Stimulated activated CD4-positive, alpha-beta T cell treated with anti-CD3 and anti-CD28 coated beads, Interleukin-1b, Interleukin-23, amount 100 ng/mL, for 24 hours (primary cell): ENCODE measurements at places on chromosomes 4 and X.

- no peak for DNase-seq
These were observed 88.9 kb downstream of the CC2D2A start for GRCh38 chr4:15558561-15558960.

DNA sequence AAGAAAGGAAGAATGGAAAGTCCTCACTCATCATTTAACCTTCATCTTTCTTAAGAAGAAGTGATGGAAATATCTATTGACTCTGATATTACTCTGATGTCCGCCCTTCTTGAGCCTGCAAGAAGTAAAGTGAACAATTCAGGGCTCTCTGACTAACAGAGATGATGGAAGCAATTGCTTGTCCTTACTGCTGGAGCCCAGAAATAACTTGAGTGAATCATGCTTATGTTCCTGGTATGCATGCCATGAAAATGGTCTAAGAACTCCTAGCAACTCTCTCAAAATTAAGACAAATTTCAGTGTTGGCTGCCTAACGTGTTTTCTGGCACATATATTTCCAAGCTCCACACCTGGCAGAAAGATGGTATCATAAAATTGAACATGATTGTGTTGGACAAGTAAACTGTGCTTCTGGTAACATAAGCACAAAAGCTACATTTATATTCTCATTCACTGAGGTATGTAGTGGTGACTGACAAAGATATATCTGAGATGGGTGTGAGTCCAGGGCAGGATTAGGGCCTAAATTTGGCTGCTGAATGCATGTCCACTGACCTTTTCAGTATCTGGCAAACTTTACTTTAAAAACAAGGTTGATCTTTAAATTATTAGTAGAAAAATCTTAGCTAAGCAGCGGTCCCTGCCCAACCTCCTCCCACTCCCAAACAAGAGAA is 109.2 kb upstream of the OTUD4 start:
- DNase-seq: no peak

DNA sequence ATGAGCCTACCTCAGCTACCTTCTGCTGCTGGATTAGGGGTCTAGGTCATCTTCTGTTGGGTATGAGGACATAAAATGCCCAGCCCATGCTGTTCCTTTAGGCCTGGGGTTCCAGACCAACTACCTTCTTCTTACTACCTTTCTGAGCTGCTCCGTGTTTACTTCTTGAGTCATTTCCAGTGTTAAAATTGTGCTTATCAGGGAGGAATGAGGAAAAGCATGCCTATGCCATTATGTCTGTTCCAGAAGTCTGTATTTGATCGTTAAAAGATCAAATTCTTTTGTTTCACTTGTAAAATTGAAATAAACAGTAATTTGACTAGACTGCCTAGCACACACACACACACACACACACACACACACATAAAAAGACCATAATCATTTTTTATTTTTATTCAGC is 1912.7 kb upstream of the TENM3 start:
- no peak for DNase-seq

DNA sequence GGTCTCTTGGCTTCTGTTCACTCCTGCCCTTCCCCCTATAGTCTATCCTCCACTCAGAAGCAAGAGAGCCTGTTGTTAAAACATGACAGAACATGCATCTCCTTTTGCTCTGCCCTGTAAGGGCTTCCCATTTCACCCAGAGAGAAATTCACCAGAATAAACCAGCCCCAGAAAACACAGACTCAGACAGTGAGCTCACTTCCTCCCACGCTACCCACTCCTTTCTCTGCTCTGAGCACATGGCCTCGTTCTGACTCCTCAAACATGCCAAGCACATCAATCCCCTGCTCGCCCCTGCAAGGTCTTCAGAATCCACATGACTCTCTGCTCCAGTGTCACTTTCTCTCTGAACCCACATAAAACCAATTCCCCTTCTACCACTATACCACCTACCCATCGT is 50.4 kb downstream of the MID1 start:
- no peak for DNase-seq

DNA sequence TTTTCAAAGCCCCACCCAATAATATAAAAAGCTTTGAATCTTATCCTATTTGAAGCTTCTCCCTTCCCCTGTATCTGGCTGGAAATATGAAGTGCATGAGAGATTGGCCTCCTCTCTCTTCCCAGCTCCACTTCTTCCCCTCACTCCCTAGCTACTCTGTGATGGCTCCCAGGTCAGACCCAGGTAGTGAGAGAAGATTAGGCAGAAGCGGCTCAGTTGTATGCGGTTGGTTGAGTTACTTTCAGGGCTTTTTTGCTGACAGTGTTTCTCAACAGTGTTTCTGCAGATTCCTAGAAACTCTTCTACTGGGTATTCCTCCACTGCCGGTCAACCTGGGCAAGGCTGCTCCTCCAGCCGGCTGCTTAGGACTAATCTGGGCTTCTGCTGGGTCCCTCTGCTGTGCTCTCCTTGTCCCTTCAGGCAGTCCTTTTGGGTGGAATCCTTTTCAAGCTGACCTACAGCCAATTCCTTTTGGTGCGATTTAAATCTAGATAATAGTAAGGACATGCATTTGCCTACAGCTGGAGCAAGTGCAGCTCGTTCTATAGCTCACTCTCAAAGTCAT is 87.4 kb upstream of the SLC7A11 start:
- DNase-seq: no peak

DNA sequence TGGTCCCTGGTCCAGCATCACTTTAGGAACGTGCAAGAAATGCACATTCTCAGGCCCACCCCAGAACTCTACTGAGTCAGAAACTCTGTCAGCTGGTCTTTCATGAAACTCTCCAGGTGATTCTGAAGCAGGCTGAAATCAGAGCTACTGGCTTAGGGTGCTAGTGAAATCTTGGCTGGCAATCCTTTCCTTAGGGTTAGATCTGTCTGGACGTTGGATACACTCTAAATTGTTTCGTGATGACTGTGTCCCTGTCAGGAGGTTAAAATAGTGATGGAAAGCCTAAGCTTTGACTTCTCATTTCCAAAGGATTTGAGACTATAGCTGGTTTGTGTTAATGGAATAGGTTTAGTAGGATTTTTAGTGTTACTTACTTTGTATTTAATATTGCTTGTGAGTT is 99.1 kb downstream of the ARHGAP10 start:
- DNase-seq: no peak

GRCh38 chr4:136650541-136651277 is 881.6 kb downstream of the PCDH18 start:
- DNase-seq: no peak

- no peak for DNase-seq
These were observed 173.9 kb upstream of the PPARGC1A start for GRCh38 chr4:24063731-24064130.

GRCh38 chr4:104393655-104394324 is 100.9 kb downstream of the CXXC4 start:
- DNase-seq: no peak

GRCh38 chr4:150001815-150002214 is 76.4 kb upstream of the DCLK2 start:
- no peak for DNase-seq

DNA sequence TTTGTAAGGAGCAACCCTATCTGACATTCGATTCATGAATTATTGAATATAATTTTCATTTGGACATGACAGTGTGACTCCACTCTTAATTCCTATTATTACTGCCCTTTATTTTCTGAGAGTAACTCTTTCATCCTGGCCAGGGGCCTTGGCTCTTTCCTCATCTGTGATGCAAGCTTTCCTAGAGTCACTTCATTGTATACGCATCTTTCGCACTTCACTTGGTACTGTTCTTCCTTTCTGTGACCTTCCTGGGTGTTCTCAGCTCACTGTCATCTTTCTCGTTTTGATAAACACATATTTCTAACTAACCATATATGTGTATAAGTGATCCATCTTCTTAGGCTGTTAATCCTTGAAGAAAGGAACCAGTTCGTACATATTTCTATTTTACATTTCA is 160.3 kb downstream of the PDGFC start:
- no peak for DNase-seq

DNA sequence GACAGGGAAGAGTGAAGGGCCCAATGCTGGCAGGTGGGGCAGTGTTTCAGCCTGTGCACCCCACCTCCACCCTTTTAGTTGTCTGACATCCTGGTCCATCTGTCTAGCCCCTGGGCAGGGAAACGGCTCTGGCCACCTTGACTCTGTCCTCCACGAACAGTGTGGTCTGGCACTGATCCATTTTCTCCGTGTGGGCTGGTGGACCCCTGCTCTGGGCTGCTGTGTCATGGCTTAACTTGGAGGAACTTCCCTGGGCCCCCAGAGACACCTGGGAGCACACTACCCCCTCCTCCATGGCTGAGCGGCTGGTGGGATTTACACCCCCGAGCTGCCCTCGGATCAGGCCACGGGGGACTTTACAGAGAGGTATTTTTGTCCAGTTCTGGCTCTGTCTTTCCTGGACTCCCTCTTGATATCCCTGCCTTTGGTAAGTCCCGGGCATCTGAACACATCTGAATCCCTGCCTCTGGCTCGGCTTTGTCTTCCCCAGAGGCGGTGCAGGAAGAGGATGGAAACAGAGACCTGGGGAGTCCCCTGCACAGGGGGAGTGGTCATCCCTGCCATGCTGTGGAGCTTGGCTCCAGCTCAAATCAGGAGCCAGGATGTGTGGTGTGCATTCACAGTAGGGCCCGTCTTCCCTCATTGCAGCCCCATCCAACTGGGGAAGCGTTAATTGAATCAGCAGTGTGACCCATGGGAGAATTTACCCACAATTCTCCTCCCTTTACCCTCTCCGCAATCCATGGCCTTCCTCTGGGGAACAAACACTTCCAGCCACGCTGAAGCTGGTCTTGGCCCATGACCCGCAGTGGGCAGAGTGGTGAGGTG is 6.3 kb upstream of the NKX1-1 start:
- no peak for DNase-seq

- no peak for DNase-seq
These were observed 738 bp upstream of the TSPAN5 start for GRCh38 chr4:98659106-98659592.

DNA sequence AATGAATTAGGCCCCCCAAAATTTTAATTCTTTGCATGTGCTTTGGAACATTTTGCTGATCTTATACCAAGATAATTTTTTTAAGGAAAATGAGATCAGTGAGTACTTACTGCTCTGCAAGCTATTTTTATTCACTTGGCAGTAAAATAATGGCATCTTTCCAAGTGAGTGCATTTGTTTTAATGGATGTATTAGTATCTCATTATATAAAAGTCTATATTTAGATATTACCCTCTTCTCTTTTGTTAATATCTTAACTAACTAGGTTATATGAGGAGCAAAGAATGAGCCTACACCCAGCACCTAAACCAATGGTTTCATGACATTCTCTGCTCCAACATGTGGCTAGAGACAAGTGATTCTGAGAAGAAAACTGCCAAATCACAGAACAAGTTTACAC is 21.1 kb upstream of the ARAF start:
- no peak for DNase-seq

GRCh38 chrX:39418731-39419638 is 617.7 kb downstream of the MID1IP1 start:
- no peak for DNase-seq

DNA sequence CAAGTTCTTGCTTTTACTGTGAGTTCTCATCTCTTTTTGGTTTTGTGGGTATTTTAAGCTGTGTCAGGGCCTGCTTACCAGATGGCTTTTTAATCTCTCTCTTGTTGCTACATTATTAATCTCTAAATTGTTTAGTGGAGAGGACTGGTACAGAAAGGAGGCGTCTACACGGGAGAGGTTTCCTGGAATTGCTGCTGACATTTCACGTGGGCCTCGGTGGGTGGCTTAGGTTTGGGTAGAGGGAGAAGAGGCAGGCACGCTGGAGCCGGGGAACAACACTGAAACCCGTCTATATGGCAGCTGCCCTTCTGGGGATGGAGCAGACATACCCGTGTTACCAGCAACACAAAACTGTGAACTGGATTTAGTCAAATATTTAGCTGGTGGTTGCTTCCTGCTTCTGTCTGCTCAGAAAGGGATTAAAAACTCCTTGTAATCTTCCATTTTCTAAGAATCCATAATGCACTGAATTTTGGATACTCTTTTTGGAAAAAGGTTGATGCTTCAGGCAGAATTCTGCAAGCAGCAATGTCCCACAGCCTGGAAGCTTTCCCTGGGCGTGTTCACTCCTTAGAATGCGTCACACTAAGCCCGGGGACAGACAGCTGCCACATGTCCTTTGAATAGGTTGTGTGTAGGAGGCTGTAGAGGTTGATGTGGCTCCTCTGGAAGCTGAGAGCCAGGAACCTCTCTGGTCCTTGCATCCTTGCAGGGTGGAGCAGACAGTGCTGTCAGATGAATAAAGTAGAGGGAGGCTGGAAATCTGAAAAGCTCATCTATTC is 199.8 kb upstream of the GATB start:
- no peak for DNase-seq

DNA sequence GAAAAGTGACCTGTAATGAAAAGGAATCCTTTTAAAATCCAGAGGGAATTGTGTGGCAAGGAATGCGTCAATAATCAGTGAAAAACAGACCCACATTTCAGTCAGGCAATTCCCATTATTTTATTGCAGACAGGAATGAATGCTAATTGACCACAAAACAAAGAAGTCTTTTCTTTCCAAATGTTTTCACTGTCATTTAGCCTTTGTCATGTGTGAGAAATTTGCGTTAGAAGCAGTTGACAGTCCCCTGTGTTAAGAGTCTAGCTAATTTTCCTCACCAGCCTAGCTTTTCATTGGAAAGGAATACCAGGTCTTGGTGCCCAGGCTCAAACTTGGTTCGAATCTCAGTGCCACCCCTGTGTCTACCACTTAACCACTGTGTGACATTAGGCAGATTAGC is 83.4 kb downstream of the KIT start:
- DNase-seq: no peak

GRCh38 chr4:15149839-15150592 is 147.7 kb downstream of the CPEB2 start:
- no peak for DNase-seq

- peak; percentile 12 for DNase-seq
These were observed 43.7 kb downstream of the OTOP1 start for GRCh38 chr4:4182835-4183568.

DNA sequence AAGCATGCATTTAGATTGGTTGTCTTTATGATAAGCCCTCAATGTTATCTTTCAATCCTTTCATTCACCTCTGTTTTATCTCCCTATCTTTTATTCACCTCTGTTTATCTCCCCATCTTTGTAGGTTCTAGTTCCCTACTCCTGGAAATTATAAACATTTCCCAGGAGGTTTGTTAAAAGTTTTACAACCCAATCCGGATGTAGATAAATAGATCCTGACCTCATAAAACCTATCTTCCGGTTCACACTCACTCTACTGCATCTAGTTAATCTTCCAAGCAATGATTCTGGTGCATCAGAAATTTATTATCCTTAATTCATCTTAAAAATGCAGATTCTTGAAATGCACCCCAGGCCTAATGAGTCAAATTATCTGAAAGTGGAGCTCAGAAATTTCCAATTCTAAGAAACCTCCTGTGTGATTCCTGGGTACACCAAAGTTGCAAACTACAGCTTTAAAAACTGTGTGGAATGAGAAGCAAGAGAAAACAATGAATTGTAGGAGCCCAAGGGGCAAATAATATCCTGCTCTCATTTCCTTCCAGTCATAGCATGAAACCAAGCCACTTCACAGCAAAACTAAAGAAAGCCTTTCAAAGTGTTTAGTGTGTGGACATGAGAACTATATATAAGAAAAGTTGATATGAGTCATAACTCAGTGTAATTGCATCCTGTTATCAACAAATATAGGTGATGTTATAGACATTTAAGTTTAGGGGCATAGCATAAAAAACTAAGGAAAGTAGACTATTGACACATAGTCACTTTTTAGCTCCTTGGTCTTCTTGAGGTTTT is 51.1 kb upstream of the UGT8 start:
- no peak for DNase-seq
